ENCODE measurements at places on chromosomes 11 and 22.

DNA sequence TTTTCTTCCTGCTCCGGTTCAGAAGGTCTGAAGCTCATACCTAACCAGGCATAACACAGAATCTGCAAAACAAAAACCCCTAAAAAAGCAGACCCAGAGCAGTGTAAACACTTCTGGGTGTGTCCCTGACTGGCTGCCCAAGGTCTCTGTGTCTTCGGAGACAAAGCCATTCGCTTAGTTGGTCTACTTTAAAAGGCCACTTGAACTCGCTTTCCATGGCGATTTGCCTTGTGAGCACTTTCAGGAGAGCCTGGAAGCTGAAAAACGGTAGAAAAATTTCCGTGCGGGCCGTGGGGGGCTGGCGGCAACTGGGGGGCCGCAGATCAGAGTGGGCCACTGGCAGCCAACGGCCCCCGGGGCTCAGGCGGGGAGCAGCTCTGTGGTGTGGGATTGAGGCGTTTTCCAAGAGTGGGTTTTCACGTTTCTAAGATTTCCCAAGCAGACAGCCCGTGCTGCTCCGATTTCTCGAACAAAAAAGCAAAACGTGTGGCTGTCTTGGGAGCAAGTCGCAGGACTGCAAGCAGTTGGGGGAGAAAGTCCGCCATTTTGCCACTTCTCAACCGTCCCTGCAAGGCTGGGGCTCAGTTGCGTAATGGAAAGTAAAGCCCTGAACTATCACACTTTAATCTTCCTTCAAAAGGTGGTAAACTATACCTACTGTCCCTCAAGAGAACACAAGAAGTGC, 661 bp upstream of the MALAT1 start:
- peak; percentile 73 for DNase-seq

DNA sequence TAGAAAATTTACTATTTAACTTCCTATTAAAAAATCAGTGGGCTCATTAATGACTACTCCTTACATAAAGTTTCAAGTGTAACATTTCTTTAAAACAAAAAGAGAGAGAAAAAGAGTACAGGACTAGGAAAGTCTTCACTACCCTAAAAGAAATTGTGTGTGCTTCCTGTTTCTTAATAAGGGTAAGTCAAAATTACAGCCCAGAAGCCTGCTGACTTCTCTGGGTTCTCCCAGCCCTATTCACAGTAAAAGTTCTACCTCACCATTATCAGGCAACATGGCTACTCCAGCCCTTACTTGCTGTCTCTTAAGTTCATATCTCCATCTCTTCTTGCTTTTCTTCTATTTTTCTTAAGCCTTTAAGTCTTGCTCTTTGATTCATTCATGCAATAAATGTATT, 20.3 kb upstream of the ZC3H12C start:
- no peak for DNase-seq

DNA sequence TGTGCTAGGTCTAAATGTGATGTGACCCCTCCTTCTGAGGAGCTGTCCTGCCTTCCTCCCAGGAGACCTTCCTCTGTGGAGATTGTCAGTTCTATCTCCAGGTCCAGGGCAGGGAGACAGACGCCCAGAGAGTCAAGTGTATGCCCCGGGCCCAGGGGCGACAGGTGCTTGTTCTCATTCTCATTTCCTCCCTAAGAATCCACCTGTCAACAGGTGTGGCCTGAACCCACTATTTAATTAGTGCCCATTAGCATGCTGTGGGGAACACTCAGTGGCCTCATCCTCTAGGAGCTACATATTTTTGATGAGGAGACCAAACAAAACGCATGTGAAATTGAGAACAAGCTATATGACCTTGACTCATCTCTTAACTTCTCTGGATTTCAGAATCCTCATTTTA, 9.5 kb downstream of the PKNOX2 start:
- no peak for DNase-seq

DNA sequence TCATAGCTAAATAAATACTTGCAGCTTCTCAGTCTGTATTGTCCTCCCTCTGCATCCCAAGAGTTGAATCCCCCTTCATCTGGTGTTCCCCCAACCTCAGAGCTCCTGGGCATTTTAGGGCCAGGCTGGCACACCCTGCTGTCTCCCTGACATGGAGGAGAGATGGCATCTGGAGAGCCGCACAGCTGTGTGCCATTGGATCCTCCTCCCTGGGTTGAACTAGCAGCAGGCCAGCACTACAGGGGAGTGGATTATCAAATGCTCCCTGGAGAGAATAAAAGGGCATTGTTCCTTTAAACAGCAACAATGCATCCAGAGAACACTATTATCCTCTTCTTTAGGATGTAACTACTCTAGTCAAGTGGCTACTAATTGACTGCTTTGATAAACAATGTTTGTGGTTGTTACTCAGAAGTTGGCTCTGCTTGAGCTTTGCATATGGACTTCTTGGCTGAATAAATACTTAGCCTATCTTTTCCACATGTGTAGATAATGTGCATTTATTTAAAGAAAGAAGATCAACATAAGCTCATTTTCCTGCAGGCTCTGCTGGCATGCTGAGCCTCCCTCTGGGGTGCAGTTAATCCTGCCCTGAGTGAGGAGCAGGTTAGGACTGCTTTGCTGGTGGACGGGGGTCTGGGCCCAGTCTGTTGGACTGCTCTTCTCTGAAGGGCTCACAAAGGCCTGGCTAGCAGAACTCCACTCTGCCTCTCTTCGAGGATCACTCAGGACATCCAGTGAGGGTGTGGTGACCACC, 897.2 kb downstream of the TBC1D22A start:
- DNase-seq = peak; percentile 42

DNA sequence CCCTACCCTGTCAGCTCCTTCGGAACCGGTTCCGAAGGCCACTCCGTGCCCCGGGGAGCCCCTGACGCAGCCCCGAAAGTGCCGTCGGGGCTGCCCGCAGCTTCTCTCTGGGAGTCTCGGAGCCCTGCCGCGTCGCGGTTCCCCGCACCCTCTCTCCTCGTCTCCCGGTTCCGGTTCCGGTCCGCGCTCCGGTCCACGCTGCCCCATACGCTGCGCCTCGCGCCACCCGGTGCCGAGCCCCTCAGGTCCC, 618 bp downstream of the MTA2 start:
- no peak for DNase-seq

GRCh38 chr11:111409915-111410314, 30.8 kb upstream of the POU2AF1 start:
- DNase-seq = no peak

- no peak for DNase-seq
Observed at GRCh38 chr11:19978668-19979518, 181.4 kb downstream of the DBX1 start.

GRCh38 chr11:68454767-68455166, 5.8 kb upstream of the PPP6R3 start:
- DNase-seq = no peak

GRCh38 chr11:130642994-130643393, 194.5 kb downstream of the ADAMTS15 start:
- DNase-seq = no peak
